ENCODE measurements at places on chromosomes 16 and 17.

DNA sequence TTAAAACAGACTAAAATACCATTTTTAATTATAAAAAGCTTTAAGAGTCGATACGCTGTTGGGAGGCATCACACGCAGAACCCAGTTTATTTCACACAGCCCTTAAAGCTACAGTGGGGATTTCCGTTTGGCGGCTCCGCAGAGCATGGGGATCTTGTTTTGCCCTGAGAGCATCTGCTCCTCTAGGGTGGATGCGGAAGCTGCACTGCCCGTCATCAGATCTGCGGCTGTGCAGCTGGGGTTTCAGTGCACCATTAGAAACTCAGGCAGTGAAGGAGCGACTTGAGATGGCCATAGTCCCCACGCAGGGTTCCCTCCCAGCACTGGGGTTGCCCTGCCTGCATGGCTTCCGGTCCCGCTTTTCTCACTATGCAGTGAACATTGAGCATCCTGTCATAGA, 62.2 kb upstream of the CHMP6 start:
- no peak for DNase-seq

DNA sequence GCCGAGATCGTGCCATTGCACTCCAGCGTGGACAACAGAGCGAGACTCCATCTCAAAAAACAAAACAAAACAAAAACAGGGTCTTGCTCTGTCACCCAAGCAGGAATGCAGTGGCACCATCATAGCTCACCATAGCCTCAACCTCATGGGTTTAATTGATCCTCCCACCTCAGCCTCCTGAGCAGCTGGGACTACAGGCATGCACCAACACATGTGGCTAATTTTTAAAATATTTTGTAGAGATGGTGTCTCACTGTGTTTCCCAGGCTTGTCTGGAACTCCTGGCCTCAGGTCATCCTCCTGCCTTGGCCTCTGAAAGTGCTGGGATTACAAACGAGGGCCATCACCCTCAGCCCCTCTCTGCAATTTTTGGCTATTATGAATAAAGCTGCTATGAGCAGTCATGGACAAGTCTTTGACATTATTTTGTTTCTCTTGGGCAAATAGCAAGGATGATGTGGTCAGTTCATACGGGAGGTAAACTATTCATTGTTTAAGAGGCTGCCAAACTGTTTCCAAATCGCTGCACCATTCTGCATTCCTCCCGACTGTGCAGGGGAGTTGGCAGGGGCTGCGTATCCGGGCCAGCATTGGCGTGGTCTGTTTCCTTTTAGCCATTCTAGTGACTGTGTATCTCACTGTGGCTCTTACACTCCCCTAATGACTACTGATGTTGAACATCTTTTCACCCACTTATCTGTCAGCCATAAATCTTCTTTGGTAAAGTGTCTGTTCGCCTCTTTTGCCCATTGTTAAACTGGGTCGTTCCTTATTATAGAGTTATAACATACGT, 21.1 kb downstream of the EIF4A3 start:
- DNase-seq: no peak

- no peak for DNase-seq
Measured at GRCh38 chr17:82031303-82031884, at the start of gene RAC3. TSS of gene RAC3 (plus strand) at chr17:82031678. CDS start at chr17:82031762, 84 bp downstream.

GRCh38 chr17:63685041-63685440, 14.9 kb downstream of the LIMD2 start:
- DNase-seq: no peak
